ENCODE measurements at places on chromosomes 16 and 17. TPM values are rescaled to one million over a fixed set of nuclear protein-coding genes. Genes with fewer than 3 reads are reported as not detected.

Gene KRT222
- not detected for total RNA-seq

Gene ZNF213
- total RNA-seq: 4.2 TPM

Gene TMEM238L
- total RNA-seq: not detected

Gene PLLP
- 0.15 TPM for total RNA-seq

Gene KRT20
- not detected for total RNA-seq

Gene CCDC200
- not detected for total RNA-seq

Gene ABCC11
- under 0.01 TPM for total RNA-seq

Gene FBXL19
- total RNA-seq: 19.6 TPM

Gene ARHGDIG
- not detected for total RNA-seq

Gene KRT33B
- not detected for total RNA-seq

Gene SLC52A1
- not detected for total RNA-seq

Gene COQ7
- total RNA-seq: 6.9 TPM

Gene FZD2
- 44.7 TPM for total RNA-seq

Gene FAM83G
- 11.6 TPM for total RNA-seq

Gene DERL2
- total RNA-seq: 34.8 TPM

Gene ST6GALNAC2
- total RNA-seq: 1.8 TPM

Gene NOG
- 0.30 TPM for total RNA-seq

Gene G6PC1
- not detected for total RNA-seq

Gene GINS3
- 12.8 TPM for total RNA-seq

Gene CENPN
- 45.8 TPM for total RNA-seq

Gene KCNH6
- total RNA-seq: not detected

Gene MPV17L
- 0.59 TPM for total RNA-seq

Gene RHOT1
- total RNA-seq: 19.6 TPM

Gene CD300H
- not detected for total RNA-seq

Gene KRTAP16-1
- total RNA-seq: not detected

Gene CIBAR2
- not detected for total RNA-seq

Gene ATP2A3
- total RNA-seq: 0.84 TPM

Gene PDXDC1
- total RNA-seq: 38.7 TPM

Gene TXNDC11
- total RNA-seq: 33.8 TPM

Gene HOXB7
- 11.9 TPM for total RNA-seq

Gene HIGD1B
- total RNA-seq: not detected

Gene ACSM2A
- not detected for total RNA-seq
